ENCODE measurements at places on chromosomes 3 and 15. TPM values are rescaled to one million over a fixed set of nuclear protein-coding genes. Genes with fewer than 3 reads are reported as not detected.

- no peak for DNase-seq
Observed at GRCh38 chr3:184683234-184683633, 28.6 kb downstream of the MAGEF1 start.

GRCh38 chr15:53884441-53884840, 93.8 kb upstream of the UNC13C start:
- no peak for DNase-seq

The TRIM42 gene
- total RNA-seq, result not detected

DNA sequence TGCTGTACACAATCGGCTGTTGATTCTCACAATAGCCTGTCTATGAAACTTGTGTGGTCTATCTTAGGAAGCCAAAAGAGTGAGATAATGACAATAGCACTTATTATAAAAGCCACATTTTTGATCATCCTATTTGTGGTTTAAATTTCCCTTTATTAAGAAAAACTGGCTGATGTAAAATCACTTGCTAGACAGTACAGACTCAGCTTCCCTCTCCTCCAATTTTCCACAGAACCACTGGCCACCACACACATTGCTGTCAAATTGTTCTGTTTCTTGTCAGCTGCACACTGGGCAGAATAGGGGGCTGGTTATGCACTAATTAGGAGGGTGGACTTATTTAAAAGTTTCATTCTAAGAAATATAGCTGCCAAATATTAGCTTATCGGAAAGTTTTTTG, 425.9 kb downstream of the EPHA3 start:
- no peak for DNase-seq

- DNase-seq, result no peak
Observed at GRCh38 chr3:129240436-129240835, 9.0 kb upstream of the COPG1 start.

DNA sequence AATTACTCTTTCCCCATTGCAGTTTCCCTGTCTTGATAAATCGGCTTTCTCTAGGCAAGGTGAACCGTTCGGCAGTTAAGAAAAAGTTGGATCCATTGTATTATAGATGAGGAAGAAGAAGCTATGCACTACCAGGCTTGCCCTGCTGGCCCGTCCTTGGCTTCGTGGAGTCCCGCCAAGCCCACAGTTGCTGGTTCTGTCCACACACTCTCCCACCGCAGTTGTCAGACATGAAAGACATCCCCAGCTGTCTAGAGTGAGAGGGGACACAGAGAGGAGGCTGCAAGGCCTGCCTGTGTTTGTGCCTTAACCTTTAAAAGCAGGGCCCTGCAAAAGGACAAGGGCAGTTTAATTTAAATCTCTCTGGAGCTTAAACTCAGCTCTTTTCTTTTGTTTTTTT, 47.2 kb upstream of the PLCL2 start:
- no peak for DNase-seq

The DPPA4 gene
- 47.5 TPM for total RNA-seq

The TMEM158 gene
- total RNA-seq, result 3.8 TPM

The OR5K2 gene
- total RNA-seq, result not detected

The CSPG4 gene
- total RNA-seq, result 0.41 TPM

The DPPA2 gene
- 0.69 TPM for total RNA-seq

The KCNAB1 gene
- total RNA-seq, result 1.8 TPM

DNA sequence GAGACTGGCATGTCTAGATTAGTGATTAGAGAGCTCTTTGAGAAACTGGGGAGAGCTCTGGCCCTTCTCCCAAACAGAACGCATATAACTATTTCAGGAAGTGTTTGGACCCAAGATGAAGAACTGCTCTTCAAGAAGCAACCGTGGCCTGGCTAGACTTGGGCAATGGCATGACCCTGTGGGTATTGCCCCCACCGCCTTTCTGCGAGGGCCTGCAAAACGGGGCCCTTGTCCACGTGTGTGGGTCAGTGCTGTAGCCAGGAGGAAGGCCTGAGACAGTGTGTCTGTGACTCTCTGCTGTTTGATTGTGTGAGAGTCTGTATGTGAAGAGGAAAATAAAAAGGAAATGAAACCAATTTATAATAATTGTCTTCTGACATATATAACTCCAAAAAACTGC, 42.5 kb downstream of the EEFSEC start:
- no peak for DNase-seq

DNA sequence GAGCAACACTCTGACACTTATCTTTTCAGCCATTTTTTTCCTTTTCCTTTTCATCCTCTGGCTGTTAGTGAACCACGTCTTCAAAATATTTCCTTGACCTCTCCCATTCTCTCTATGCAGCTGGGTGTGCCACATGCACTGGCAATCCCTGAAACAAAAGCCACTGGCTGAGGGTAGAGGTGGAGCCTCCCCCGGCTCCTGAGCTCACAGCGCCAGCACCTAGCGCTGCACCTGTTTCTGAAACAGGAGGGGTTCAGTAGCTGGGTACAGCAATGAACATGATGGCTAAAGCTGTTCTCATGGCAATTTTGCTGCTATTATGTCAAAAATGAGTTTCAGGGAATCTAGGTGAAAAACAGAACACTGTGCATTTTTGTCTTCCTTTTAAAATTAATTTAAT, 314.7 kb upstream of the ATP10A start:
- no peak for DNase-seq

- DNase-seq, result no peak
Observed at GRCh38 chr3:135633078-135633477, 332.4 kb upstream of the PPP2R3A start.

DNA sequence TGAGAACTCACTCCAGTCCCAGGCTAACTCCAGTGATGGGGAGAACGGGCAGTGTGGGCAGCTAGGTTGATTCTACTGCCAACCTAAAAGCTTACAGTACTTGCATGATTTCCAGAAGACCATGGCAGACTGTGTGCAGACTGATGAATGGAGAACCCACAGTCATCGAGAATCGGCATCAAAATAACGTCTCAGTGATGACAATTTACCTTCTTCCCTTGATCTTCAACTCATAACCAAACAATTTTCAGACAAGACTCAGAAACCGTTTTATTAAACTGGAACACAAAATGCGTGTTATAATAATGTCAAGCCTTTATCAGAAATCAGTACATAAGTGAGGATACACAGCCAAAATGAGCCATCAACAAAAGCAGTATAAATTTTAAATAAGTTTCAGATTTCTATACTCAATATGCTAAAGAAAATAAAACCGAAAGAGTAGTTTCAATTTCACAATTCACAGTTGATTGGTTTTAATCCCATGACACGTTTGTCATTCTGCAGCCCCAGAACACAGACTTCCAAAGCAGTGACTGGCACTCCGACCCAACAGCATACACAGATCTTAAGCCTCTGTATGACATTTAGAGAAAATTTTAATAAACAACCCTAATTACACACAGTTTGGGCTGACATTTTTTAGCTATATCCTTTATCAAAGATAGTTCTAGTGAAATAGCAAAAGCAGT, 54.5 kb downstream of the ZMAT3 start:
- no peak for DNase-seq

The SPINT1 gene
- total RNA-seq, result 217 TPM

GRCh38 chr3:25654576-25654975, 10.1 kb downstream of the TOP2B start:
- no peak for DNase-seq

The GPR171 gene
- not detected for total RNA-seq

The NIPA2 gene
- 42.0 TPM for total RNA-seq

GRCh38 chr3:195066441-195066841, 204.5 kb downstream of the XXYLT1 start:
- DNase-seq, result no peak

DNA sequence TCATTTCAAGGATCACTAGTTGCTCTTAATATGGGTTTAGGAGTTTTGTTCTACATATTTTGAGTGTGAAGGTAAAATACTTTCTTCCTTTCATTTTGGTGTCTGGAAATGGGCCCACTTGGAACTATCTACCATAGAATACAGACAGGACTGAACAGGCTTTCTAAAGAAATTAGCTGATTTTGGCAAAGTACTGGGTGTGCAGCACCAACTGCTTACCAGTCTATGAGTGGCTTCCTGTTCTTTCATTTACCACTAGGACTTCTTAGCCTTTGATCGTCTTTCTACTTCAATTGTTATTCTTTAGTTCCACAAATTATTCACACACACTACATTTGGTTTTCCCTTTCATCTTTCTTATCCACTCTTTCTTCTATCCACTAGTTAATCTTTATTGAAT, 1196.3 kb downstream of the ROBO1 start:
- no peak for DNase-seq

GRCh38 chr15:90583471-90584252, 53.9 kb downstream of the CRTC3 start:
- no peak for DNase-seq

DNA sequence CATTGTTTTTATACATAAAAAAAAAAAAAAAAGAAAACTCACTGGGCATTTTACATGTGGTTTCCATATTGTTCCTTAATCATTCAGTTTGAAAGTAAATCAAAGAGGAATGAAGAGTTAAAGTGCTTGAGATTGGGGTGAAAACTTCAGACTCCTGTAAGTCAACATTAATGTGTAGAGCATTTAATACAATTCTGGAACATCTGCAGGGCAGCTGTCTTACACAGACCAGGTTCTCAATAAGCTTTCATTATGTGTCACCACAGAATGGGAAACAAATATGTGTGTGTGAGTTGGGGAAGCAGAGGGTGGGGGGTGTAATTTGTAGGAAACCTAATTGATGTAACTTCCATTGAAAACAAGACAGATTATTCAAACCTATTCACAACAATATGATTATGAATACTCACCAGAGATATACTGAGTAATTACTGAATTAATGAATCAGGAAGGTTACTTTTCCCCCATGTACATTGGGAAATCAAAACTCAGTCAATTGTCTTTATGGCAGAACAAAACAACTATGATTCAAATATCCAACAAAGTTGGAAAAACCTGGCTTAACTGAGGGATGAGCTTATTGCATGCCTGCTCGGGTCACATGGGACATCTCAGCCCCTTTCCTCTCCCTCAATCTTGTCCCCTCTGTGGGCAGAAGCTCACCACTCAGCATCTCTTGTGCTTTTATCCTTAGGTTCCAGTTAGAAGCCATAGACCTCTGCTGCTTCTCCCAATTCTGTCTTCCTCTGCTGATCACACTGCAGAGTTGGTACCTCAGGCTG, 281.2 kb upstream of the THBS1 start:
- no peak for DNase-seq

The TBL1XR1 gene
- 207 TPM for total RNA-seq

- DNase-seq, result no peak
Observed at GRCh38 chr3:155753038-155753639, 8.3 kb upstream of the PLCH1 start.

The KLHL6 gene
- total RNA-seq, result 0.12 TPM

- no peak for DNase-seq
Observed at GRCh38 chr15:59052915-59053407, 52.0 kb upstream of the CCNB2 start.

GRCh38 chr15:75153087-75153486, 48.6 kb upstream of the C15orf39 start:
- DNase-seq, result no peak

DNA sequence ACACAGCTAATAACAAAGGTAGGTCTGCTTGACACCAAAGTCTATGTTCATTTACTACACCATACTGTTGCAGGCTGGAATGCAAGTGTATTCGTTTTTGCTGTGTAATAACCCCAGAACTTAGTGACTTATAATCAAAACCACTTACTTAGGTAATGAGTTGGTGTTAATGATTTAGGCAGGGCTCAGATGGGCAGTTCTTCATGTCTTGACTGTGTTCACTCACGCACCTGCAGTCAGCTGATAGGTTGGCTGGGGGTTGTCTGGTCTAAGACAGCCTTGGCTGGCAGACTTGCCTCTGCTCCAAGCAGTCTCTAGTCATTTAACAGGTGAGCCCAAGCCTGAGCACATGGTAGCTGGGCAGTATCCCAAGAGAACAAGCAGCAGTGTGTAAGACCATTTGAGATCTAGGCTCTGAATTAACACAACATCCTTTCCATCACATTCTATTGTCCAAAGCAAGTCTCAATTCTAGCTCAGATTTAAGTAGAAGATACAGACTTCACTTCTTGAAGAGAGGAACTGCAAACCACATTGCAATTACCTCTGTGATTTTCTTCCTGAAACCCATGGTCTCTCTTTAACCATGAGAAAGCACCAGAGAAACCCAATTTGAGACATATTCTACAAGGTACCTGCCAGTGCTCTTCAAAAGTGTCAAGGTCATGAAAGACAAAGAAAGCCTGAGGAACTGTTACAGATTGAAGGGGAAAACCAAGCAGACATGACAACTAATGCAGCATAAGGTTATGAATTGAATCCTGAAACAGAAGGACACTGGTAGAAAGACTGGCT, 13.3 kb upstream of the DCLK3 start:
- no peak for DNase-seq

GRCh38 chr3:114743746-114744485, 403.2 kb downstream of the ZBTB20 start:
- DNase-seq, result no peak

The BFSP2 gene
- total RNA-seq, result not detected

DNA sequence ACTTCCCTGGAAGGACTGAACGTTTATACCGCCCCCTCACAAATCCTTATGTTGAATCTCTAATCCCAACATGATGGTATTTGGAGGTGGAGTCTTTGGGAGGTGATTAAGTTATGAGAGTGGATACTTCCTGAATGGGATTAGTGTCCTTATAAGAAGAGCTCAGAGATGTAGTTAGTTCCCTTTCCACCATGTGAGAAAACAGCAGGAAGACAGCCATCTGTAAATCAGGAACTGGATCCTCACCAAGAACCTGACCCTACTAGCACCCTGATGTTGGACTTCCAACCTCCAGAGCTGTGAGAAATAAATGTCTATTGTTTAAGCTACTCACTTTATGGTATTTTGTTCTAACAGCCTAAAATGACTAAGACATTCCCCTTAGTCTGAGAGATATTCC, 33.3 kb upstream of the SACM1L start:
- no peak for DNase-seq

DNA sequence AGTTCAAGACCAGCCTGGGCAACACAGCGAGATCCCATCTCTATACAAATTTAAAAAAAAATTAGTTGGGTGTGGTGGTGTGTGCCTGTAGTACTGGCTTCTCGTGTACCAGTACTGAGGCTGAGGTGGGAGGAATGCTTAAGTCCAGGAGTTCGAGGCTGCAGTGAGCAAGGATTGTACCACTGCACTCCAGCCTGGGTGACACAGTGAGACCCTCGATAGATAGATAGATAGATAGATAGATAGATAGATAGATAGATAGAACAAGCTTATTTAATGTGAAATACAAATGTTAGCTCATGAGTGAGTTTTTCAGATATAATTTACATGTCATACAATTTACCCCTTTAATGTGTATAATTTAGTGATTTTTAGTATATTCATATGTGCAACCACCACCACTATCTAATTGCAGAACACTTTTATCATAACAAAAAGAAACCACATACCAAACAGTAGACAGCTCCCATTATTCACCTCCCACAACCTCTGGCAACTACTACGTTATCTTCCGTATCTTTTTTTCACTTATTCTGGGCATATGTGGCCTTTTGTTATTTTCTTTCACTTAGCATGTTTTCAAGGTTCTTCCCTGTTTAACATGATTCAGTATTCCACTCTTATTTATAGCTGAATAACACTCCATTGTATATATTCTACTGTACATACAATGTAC, 13.1 kb upstream of the PRRT3 start:
- DNase-seq, result no peak
